ENCODE measurements at places on chromosomes 5 and 9.

GRCh38 chr5:60687927-60688720 lies 11.8 kb downstream of the DEPDC1B start:
- DNase-seq: no peak

GRCh38 chr9:1871626-1872419 lies 143.3 kb upstream of the SMARCA2 start:
- no peak for DNase-seq

DNA sequence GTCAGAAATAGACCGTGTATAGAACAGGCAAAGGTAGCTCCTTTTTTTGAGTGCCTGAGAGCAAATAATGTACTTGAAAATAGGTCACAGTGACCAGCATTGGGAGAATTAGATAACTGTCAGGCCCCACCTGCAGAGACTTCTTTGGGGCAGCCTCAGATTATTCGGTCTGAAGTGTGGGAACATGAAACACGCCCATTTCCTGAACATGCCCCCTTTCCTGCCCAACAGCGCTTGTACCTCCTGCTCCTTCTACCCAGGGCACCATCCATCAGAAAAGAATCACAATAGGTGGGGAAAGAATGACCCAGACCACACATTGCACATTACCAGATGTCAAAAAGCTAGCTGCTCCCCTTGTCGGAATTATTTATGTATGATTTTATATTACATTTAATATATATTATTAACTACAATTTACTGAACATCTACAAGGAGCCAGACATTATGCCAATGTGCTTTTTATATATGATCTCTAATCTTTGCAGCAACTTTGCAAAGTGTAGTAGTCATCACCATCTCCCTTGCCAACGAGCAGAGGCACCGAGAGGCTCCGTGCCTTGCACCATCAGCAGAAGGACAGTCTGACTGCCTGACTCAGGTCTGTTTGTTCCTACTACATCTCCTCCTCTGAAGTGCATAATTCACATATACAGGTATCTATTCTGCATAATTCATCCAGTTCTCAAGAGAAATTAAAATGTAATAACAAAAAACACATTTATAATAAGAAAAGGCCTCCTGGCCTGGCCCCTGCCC lies 39.5 kb downstream of the PTPN3 start:
- DNase-seq: no peak

- DNase-seq: no peak
Observed at GRCh38 chr5:8059337-8059736, 190.4 kb downstream of the MTRR start.

DNA sequence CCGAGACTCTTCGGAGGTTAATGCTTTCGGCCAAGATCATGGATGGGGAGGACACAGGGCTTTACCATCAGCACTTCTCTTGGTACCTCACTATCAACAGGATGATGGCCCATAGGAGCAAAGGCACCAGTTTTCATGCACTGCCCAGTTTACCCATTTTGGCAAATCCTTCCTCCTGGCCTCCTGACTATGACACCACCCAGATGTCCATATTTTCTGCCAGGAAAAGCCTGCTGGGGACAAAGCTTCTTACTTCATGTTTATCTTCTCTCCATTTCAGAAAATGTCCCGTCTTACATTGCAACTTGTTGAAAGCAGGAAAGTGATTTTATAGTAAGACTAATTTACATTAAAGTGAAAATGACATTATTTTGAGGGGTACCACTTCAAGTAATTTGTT lies 61.4 kb upstream of the GAS1 start:
- no peak for DNase-seq

- no peak for DNase-seq
Observed at GRCh38 chr9:2967766-2968165, 123.9 kb upstream of the PUM3 start.

GRCh38 chr5:150329038-150329437 lies 26.3 kb upstream of the ARSI start:
- no peak for DNase-seq

GRCh38 chr5:155282503-155283107 lies 269.1 kb downstream of the KIF4B start:
- no peak for DNase-seq

GRCh38 chr9:68577774-68578591 lies 37.3 kb upstream of the TMEM252 start:
- DNase-seq: no peak

DNA sequence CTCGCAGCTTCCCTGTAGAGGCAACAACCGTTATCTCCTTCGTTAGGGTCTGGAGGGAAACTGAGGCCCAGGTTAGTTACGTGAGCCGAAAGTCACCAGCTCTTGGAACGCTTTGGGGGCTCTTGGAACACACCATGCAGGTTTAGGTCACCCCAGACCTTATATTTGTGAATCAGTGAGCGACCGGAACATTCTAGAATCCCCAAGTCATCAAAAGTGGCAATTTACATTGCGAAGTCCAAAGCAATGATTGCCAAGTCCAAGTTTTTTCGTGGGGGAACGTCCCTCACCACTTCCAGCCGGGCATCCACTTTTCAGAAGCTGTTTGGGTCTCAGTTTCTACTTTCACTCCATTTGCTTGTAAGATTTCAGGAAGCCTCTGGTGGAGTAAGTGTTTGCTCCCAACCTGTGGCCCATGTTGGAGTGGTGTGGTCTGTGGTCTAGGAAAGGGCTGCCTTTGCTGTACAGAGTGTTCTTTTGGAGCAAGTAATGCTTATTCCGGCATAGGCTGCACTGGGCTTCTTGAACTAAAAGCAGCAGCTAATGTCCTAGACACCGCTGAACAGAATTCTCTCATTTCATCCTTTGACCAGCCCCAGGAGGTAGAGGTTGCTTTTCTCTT lies 32.8 kb upstream of the SPRY4 start:
- no peak for DNase-seq

DNA sequence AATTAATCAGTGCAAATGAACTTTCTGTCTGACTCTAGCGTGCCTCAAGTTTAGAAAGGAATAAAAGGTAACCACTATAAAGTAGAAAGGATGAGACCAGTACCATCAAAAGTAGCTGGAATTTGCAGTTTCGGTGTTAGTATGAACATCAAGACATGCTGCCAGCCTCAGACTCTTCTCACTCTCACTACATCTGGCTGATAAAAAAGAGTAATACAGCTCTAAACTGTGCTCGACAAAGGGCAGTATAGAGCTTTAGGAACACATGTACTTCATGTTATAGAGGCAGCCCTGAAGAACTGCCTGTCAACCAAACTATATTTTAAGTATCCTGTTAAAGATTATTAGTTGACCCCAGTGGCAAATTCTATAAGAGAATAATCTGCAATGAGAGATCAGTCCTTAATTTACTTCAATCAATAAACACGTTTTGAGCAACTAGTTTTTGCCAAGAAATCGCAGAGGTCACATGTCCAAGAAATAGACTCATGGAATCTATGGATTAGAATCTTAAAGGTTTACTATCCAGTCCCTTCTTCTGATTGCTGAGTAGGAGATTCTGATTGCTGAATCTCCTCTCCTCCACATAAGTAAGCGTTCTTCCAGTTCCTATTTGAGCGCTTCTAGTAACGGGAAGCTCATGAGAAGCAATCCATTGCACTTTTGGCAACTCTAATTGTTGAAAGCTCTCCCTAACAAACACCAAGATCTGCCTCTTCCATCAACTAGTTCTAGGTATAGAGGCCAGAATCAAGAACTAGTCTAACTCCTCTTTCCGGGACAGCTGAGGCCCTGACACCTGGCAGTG lies 941 bp downstream of the XPA start:
- DNase-seq: no peak

- no peak for DNase-seq
Observed at GRCh38 chr5:81849770-81850367, 99.0 kb upstream of the SSBP2 start.

GRCh38 chr5:36724467-36725332 lies 118.3 kb downstream of the SLC1A3 start:
- no peak for DNase-seq

DNA sequence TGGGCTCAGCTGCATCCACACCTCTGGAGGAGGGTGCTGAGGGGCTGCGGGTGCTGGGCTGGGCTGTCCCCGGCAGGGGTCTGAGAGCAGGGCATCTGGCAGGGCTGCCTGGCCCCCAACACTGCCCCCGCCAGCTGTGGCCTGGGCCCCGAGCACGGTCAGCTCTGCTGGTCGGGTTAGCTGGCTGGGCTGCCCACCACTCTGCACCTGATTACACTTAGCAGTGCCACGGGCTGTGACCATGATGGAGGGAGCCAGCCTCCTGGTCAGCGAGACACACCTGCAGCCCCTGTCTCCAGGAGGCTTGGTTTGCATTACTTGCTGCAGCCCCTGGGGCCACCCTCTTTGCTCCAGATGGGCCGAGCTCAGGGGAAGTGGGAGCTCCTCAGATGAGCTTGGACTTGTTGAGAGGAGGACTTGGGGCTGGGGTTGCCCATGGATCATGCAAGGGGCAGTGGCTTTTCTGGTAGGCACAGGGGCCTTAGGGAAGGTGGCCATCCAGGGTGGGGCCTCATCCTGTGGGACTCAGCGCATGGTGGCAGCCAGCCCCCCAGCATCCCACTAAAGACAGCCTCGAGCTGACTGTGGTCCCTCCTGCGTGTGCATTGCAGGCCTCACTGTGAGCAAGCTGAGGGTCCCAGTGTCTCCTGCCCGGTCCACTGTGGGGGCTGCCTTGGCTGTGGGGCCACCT lies 132.0 kb upstream of the FAM120A start:
- no peak for DNase-seq

DNA sequence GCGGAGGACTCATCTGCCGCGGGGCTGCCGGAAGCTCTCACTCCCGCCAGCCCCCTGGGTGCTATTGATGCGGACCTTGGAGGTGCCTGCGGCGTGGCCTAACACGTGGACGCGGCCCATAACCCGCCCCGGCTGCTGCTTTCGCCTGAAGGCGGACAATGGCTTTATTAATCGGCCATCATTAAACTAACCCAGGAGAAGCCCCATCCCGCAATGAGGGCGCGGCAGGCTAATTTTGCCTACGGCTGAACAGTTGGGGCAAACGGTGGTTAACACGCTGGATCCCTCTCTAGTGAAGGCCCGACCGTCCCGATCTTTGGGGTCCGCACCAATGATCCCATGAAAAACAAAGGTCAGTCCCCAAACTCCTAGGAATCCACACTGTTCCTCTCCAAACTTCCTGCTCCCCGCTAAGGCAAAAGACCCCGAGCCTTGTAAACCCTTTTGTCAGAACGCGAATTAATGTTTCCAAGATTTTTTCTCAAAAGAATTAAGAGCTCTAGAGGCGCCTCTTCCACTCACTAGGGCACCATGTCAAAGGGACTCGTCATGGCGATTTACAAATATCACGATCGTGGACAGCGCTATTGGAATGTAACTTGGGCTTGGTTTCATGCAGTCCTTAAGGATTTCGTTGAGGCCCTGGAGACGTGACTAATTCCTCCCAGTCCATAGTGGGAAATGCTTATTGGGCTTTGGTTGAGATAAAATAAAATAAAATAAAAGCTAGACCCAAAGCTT lies 193.1 kb downstream of the MEF2C start:
- no peak for DNase-seq

DNA sequence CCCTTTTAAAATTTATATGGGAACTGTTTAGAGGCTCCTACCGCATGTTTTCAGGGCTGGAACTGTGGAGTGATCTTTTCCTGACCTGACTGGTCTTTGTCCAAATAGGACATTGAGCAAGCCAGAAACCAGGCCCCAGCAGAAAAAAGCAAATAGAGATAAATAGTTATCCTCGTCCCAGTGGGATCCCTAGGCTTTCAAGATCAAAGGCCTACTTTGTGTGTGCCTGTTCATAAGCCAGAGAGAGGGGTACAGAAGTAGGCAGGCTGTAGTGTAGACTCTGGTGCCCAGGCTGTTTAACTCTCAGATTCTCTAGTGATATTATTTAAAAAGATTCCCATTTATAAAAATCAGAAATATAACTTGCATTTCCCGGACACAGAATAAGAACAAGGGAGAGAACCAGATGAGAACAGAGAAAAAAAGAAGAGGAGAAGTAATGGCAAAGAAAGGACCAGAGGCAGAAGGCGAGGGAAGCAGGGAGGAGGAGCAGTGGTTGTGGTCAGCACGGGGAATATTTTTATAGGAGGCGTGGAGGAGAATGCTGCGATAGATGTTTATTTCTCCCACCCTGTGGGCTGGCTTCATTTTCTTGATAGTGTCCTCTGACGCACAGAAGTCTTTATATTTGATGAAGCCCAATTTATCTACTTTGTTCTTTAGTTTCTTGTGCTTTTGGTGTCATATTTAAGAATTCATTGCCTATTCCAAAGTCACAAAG lies 101.2 kb downstream of the AOPEP start:
- DNase-seq: no peak

GRCh38 chr9:34546834-34547827 lies 24.3 kb upstream of the ENHO start:
- DNase-seq: no peak

- DNase-seq: no peak
Observed at GRCh38 chr9:78781681-78782080, 484.8 kb downstream of the PSAT1 start.

DNA sequence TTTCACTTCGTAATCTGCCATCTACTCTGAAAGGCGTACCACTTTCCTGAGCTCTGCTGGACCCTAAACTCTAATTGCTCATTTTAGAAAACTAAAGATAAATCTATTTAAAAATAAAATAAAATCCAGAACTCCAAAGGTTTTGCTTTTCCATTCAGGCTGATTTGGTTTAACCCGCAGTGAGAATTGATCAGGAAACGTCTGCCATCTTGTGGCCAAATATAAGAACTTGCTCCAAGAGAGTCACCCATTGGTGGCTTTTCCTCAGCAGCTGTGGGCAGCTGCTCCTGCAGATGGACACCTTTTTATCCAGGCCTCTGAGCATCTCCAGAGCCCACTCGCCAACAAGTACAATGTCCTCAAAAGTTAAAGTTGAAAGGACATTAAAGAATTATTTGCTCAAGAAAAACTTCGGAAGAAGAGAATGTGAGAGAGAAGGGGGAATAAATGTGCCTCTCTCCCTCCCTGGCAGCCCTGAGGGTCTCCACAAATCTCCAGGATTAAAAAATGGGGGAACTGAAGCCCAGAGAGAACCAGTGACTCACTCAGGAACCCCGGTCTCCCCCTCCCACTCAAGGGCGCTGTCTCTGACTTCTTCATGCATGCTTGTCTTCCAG lies 4.1 kb downstream of the SAXO1 start:
- DNase-seq: no peak

DNA sequence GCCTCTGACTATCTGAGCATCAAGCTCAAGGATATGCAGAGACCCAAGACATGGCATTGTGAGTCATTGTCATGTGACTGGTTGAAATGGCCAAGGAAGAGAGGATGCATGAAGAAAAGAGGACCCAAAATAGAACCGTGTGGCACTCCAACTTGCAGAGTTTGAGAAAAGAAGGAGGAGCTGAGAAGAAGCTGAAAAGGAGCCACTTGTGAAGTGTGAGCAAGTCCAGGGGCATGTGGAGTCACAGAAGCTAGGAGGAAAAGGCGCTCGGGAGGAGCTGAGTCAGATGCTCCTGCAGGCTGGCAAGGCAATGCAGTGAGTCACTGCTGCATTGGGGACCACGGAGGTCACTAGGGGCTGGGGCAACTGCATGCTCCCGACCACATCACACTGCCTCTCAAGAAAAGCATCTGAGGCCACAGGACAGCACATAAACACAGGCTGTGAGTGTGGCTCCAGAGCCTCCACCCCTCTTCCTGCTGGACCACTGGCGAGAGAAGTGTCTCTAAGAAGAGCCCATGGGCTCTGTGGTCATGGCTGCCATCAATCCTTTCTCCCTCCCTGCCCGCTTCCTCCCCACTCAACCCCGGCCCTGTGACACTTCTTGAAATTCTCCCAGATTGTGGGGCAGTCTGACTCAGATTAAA lies 197.6 kb downstream of the DRD1 start:
- no peak for DNase-seq

GRCh38 chr9:128150594-128151308 lies 1.5 kb downstream of the LCN2 start:
- DNase-seq: no peak

Measured in activated CD4-positive, CD25-positive, alpha-beta regulatory T cell (primary cell).